ENCODE measurements at places on chromosomes 12 and 14.

- no peak for DNase-seq
Observed at GRCh38 chr14:61258985-61259384, 22.2 kb downstream of the TMEM30B start.

DNA sequence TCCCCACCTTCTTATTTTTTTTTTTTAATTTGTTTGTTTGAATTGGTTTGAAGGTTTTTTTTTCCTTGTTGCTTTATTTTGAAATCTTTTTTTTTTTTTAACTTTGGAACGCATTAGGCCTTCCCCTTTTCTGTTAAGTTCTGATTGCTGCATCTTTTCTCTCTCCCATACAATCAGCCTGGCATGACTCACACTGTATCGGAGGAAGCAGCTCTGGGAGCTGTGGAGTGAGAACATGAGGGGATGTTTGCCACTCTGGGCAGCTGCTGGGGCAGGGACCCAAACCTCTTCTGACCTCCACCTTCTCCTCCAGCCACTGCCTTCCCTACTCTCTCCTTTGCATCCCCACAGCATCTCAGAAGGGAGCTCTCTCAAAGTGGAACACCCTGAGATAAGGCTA, 160.3 kb upstream of the FKBP4 start:
- DNase-seq: no peak

DNA sequence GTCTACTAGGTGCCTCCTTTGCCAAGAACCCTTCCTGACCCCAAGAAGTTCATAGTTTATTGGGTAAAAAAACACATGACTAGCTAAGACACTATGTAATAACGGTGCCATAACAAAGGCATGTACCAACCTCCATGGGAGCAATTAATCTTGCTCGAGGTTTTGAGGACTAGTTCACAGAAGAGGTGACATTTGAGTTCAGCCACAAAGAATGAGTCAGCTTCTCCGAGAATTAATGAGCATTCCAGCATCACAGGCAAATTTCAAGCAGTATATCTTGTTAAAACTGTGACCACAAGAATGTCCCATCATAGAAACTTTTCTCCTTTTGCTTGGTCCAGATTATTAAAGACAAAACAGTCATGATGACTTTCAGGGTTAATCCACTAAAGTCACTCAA, 113.0 kb upstream of the RAP1B start:
- no peak for DNase-seq

GRCh38 chr14:67620217-67620785, 581 bp downstream of the ARG2 start:
- no peak for DNase-seq

DNA sequence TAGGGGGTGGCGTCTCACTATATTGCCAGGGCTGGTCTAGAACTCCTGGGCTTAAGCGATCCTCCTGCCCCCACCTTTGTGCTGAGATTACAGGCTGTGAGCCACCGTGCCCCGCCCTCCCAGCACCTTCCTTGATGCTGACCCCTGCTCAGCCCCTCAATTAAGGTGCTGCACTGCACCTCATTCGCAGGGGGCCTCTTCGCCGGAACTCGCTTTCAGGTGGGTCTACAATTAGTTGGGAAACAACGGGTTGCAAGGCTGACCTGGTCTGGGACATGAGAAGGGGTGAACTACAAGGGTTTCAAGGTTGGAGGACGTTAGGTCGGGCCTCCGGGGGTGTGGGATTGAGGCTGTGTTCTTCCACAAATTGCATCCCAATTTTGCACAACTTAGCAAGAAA, 1.2 kb upstream of the NOP2 start:
- no peak for DNase-seq

DNA sequence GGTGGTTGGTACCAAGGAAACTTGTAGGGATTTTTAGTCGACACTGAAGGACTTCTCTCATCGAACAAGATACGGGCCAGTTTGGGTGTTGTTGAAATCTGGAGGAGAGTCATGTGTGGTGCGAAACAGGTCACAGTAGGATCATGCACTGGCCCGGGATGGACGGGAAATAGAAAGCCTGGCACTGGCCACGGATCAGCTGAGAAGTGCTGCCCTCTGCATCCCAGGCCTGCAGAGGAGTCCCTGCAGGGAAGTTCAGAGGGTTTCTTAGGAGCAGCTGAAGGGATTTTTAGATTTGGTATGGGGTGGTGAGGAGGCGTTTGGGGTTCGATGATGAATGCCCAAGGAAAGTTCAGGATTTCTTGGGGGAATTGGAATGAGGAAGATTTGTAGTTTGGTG, 63.1 kb downstream of the TSPAN9 start:
- no peak for DNase-seq

DNA sequence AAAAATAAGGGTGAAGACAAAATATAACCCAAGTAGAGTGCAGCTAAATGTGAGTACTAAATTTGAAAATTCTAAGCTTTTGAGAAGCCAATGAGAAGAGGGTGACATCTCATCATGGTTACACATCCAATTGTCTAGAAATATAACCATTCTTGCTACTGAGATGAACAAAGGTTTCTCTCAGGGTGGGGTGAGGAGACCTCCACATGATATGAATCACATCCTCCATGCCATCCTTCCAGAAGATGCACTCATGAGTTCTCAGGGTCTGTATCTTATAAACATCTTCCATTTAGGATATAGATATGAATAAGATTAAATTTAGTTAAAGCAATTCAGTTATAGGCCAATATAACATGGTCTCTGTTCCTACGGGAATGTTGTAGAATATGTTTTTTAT, 38.9 kb upstream of the E2F7 start:
- DNase-seq: no peak

- DNase-seq: peak; percentile 83
Observed at GRCh38 chr12:131818821-131819585, 9.2 kb upstream of the MMP17 start.

DNA sequence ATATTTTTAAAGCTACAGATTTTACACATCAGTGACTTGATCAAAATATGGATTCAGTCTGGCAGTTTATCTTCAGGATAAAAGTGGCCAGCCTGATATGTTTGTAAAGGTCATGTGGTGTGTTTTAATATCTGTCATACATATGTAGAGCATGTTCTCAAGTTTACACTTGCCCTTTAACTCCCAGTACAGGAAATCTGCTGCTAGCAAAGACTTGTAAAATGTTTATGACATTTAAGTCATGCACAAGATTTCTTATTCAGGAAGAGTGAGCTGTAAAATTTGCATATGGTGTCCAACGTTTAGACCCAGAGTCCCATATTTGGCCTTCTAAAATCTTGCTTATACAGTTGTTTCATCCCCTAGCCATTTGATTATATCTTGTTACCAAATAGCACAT, 197.5 kb upstream of the FLRT2 start:
- no peak for DNase-seq

DNA sequence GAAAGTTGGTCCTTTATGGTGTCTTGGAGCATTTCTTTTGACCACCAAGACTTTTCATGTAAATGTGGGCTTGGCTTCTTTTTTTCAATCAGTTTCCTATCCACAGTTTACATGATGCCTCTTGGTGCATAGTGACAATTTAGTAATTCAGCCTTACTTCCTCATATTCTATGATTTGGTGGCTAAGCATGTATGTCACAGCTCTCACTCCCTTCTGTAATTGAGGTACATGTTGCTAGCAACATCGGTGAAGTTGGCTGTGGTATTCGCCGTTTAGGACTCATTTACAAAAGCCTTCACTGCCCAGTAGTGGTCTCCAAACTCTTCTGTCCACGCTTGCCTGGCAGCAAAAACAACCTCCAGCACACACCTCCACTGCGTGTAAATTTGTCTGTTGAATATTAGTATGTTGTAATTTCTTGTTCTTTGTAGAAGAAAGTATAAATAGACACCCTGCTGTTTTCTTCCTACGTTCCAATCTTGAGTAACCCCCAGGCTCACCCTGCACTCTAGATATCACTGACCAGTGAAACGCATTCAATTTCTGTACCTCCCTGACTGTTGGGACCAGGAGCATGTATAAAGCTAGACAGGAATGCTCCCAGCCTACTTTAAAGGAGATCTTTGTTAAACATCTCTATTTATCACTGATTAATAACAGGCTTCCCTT, 90.4 kb downstream of the PPP2R5C start:
- no peak for DNase-seq

- DNase-seq: no peak
Observed at GRCh38 chr12:49832836-49833421, 4.7 kb upstream of the NCKAP5L start.

DNA sequence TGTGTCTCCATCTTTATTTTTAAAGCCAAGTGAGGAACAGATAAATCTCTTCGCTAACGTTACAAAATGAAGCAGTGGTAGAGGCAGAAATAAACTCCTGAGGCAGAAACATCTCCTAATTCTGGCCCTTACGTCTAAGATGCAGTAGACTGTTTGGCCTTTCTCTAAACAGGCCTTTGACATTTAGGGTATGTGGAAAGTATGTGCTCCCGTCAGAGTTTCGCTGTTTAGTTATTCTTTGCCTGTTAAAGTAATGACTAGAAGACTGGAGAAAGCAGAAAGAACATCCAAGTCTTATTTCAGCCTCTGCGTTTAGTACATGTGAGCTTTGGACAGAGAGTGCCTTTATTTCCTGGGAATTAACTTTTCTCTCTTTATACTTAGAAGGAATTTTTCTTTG, 216.6 kb downstream of the RAD51B start:
- DNase-seq: no peak

DNA sequence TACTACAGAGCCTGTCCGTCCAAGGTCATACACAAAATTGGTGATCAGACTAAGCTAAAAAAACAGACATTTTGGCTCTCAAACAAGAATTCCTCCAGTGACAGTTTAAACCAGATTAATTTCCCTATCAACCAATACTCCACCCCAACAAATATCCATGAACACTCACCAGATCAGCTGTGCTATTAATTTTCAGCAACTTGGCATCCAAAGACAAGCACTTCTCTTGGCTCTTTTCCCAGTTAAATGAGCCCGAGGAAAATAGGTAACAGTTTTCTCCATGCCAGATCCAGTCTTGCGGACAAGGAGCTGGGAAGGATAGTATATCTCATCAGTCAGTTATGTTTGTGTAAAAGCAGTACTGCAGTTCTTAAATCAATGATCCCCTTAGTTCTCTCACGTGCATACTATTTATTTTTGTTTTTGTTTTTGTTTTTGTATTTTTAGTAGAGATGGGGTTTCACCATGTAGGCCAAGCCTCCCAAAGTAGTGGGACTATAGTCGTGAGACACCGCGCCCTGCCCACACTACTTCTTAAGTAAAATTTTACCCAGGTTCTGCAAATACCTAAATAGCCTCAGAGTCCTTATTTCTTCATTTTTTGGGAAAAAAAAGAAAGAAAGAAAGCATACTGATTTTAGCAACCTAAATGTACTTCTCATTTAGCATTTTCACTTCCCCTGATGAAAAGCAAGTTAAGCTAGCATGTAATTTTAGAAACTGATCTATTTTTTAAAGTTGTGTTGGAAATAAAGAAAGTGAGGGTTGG, 11.1 kb downstream of the OLR1 start:
- no peak for DNase-seq

GRCh38 chr12:56431850-56432249, 17.4 kb downstream of the TIMELESS start:
- DNase-seq: no peak

- peak; percentile 72 for DNase-seq
Observed at GRCh38 chr12:30795410-30796312, 40.9 kb upstream of the CAPRIN2 start.

GRCh38 chr12:50058743-50059312, 1.4 kb downstream of the ASIC1 start:
- DNase-seq: no peak

DNA sequence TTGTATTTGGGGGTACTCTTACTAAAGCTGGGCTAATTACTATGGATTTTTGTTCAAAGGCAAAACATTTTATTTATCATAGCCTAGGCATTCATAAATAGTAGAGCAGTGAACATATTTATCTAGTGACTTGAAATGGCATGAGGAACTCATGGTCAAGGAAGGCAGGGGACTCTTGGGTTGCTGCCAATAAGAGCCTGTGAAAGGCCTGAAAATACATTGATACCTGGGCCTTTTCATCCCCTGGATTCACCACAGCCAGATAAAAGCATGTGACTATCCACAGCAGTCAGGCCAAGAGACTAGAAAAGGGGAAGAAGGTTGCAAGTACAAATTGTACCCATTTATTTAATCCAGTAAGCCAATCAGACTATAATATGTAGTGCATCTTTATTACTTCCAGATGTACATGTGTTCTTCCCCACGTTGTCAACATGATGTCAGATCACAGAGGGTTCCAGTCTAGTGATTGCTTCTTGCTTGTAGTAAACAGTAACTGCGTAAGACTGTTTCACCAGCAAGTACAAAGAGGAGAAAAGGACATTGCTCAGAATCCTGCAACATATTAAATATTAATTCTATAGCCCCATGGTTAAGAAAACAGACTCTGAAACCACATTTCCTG, 409.7 kb downstream of the NOVA1 start:
- DNase-seq: no peak

DNA sequence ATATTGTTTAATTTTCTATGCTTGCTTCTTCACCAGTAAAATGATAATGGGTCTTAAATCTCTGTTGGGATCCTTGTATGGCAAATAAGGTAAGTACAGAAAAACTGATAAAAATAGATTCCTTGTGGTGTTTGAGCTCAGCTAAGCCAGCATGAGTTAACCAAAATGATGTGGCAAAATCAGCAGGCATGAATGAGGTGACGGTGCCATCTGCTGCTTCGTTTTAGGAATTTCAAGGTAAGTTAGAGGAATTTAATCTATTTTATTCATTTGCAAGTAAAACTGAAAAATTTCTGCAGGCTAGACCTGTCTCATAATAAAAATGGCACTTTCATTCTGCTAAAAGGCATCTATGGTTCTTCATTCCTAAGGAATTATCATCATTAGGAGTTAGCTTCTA, 10.0 kb upstream of the CLEC7A start:
- DNase-seq: no peak

DNA sequence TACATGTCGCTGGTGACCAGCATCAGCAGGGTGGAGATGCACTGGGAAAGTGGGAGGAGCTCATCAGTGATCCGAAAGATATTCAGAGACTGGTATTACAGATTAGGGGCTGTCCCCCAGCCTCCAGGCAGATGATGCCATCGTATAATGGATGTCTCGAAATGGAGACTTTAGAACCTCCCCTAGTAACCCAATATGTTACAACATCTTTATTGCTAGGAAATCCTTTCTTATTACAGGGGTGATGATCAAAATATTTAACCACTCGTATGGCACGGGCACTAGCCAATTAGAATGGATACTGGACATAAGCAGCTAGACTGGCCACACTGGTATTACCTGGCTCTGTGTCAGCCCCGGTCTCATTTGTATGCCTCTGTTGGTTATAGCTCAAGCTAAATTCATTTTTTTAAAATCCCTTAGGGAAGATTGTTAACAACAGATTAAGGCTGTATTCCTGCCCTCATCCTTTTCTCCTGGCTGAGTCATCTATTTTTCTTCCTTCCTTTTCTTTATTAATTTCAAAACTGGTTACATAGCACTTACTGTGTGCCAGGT, 10.8 kb upstream of the CEBPE start:
- DNase-seq: no peak

Measured in psoas muscle (tissue), 8 donors.